ENCODE measurements at places on chromosomes 2 and 18.

DNA sequence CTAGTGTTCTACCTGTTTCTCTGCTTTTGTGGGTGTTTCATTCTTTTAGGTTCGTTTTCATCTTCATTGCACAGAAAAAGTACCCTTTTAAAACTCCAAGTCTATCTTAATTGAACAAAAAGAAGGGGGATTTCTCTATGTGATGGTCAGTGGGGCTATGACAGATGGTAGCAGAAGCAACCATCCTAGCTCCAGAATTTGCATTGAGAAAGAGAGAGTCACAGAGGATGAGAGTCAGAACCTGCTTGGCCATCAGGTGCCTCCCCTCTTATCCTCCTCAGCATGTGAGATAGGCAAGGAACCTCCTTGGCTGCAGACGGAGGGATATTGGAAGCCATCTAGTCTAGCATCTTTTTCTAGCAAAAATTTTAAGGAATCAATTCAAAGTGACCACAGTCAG lies 398.0 kb upstream of the DCC start:
- no peak for DNase-seq

DNA sequence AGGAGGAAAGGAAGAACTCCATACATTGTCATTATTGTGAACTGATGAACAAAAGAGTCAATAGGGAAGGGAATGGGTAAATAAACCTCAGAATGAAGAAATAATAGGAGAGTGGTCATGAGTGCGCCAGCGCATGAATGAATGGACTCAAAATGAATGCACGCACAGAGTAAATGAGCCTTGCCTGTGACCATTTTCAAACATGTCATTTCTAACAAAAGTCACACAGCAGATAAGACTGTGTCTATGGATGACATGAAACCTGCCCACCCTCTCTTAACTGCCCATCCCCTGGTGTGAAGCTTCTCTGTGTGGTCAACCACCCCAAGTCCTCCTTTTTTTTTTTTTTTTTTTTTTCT lies 121.1 kb upstream of the TEX51 start:
- DNase-seq, result no peak

DNA sequence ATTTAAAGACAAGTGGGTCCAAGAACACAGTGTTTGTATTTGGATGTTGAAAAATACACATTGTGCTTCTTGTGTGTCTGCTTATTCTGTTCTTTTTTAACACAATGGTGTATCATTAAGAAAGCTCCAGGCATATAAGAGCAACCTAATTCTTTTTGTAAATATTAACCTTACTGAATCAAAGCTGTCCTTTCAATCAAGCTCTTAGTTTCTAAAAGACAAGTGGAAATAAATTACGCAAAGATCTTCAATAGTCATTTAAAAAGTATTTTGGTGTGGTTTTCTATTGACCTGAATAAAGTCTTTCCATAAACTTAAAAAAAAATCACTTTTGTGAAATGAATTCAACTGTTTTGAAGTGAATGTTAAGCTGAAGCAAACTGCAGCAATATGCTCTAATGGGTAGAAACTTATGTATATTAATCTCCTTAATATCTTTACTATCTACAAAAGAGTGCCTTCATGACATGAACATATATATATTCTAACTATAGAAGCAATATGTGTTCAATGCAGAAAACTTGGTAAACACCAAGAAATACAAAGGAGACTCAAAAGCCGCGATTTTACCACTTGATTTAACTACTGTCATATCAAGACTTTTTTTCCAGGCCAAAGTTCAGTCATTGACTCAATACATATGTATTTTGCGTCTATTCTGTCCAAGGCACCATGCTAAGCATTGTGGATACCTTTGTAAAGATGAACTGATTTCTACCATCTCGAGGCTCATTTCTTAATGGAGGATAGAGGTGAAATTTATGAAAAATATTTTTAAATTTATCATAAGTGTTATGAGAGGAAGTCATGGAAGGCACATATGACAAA lies 97.7 kb downstream of the ARHGAP15 start:
- DNase-seq, result no peak

- no peak for DNase-seq
Observed at GRCh38 chr2:73033142-73033765, 38.3 kb downstream of the SFXN5 start.

GRCh38 chr2:26612034-26612433 lies 29.1 kb downstream of the CIB4 start:
- no peak for DNase-seq

GRCh38 chr2:23384551-23385343 lies at the start of gene KLHL29:
Gene KLHL29 (plus strand): TSS chr2:23385179. CDS start chr2:23562197, 177,018 bp downstream.
- peak; percentile 25 for DNase-seq

DNA sequence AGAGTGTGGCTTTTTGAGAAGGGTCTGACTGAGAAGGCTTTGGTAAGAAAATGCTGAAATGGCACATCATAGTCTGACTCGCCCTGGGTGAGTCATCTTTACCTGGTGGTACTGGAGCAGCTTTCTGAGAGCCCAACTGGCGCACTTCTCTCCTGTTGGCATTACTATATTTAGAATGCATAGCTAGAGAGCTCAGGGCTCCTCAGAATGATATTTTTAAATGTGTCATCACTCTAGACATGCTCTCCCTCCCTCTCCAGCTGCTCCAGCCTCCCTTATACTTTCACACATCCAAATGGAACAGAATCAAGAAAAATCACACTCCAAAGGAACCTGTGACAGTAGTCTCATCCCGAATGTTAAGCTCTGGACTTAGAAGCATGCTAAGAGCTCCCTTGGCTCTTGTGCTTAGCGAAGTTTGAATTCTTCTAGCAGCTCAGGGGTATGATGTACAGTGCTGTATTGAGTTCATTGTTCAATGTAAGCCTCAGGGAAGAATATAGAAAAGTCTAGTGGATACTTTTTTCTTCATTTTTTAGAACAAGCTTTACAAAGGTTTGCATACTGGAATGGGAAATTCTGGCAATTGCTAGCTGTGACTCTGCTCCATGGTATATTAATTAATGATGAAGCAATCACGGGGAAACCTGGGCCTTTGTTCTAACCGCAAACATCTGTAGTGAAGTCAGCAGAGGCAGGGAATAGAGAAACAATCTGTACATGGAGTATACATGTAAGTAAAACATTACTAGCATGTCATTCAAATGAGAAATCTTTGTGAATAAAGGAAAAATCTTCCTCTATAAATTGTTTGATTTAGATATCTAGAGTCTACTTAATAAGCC lies 751.2 kb upstream of the NRXN1 start:
- DNase-seq, result peak; percentile 45

- DNase-seq, result peak; percentile 55
Observed at GRCh38 chr18:57819671-57820460, 16.8 kb upstream of the ATP8B1 start.

GRCh38 chr2:3169106-3169870 lies 208.3 kb downstream of the EIPR1 start:
- DNase-seq, result no peak

GRCh38 chr2:86048888-86049287 lies 56.8 kb downstream of the POLR1A start:
- no peak for DNase-seq

DNA sequence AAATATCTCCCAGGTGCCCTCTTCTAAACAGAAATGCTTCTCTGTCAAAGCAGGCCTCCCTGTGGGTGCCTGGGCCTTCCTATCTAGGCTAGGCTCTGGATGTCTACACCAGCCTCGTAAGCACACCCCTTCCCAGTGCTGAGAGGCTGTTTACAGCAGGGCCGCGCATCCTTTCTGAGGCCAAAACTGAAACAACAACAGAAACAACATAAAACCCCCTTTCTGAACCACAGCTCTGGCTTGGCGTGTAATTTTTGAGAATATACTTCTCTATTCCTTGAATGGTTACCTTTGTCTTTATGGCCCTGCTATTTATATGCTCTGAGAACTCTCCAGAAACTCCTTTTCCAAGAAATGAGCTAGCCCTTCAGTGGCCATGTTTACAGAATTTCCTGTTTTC lies 118.4 kb downstream of the BCL2L11 start:
- DNase-seq, result no peak

DNA sequence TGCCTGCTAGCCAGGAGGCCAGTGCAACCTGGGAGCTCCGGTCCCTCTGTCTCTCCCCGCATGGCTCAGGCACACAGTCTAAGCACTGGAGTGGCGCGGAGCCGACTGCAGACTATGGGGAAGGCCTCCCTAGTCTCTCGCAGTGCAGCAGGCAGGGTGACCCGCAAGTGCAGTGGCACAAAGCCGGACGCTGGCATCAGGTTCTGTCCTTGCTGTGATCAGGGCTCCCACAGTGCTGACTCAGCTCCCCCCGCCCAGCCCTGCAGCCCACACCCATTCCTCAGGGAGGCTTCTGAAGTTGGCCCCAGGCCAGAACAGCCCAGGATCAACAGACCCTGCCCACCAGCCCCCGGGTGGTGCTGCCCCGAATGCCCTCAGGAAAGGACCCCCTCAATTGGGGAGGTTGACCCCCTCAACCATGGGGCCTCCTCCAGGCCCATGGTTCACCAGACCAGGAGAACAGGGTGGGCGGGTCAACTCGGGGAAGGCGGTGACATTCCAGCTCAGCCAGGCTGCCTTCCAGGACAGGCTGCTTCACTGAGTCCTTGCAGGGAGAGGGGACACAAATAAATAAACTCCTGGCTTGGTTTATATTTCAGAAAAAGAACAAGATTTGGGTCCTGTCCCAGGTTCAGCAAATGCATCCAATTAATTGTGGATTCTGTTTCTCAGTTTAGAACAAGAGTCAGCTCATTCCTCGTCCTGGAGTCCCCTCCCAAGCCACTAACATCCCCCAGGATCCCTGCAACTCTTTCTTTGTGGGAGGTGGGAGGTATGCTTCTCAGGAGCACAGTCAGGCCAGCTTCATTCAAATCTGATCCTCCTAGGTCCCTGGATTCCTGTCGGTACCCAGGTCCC lies 12.2 kb downstream of the BIN1 start:
- DNase-seq, result no peak

- DNase-seq, result peak; percentile 69
Observed at GRCh38 chr18:31658670-31659575, 25.5 kb downstream of the B4GALT6 start.

GRCh38 chr18:58645398-58645797 lies 16.5 kb upstream of the ALPK2 start:
- no peak for DNase-seq

GRCh38 chr2:160667811-160668210 lies 174.2 kb upstream of the RBMS1 start:
- no peak for DNase-seq

DNA sequence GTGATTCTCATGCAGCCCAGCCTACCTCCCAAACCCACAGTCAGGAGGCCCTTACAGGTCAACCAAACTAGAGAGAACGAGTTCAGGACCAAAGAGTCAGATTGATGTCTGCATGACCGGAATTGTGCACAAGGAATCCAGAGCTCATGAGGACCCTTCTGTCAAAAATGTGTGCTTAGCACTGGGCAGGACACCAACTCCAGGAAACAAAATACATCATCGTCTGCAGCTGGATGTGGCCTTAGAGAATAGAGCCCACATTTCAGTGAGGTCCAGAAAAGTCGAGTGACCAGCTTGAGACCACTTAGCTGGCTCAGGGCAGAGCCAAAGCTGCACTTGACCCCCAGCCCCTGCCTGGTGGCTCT lies 3.2 kb downstream of the TNS1 start:
- DNase-seq, result no peak

- no peak for DNase-seq
Observed at GRCh38 chr2:65789923-65790675, 357.7 kb upstream of the SPRED2 start.

DNA sequence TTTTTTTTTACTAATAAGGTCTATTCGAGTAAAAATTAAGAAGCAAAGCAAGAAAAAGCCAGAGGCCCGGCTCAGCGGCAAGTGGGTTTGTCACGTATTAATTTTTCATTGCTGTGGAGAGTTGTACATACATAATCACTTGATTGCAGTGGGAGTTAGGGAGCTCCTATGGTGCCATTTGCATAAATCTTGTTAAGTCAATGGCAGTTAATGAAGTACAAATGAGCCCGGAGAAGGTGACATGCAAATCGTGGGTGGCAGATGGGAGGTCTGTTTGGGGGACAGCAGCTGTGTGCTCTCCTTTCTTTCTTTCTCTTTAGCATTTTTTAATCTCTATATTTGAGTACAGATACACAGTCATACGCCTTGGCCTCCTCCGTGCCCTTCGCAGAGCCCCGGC lies 317.0 kb downstream of the AGAP1 start:
- no peak for DNase-seq

DNA sequence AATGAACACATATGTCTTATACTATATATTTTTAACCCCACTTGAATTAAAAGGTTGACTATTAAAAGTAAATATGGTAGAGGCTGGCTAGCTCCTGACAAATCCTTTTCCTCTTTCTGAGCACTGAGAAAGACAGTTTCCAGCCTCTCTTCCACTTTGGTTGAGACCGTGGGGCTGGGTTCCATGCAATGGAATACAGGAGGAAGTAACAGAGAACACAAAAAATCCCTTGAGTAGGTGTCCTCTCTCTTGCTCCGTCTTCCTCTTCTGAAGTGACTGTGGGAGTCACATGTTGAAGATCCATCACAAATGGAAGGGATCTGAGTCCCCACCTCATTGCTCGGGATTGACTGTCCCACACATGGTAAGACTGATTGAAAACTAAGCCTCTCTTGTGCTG lies 36.6 kb upstream of the SIGLEC15 start:
- DNase-seq, result no peak

DNA sequence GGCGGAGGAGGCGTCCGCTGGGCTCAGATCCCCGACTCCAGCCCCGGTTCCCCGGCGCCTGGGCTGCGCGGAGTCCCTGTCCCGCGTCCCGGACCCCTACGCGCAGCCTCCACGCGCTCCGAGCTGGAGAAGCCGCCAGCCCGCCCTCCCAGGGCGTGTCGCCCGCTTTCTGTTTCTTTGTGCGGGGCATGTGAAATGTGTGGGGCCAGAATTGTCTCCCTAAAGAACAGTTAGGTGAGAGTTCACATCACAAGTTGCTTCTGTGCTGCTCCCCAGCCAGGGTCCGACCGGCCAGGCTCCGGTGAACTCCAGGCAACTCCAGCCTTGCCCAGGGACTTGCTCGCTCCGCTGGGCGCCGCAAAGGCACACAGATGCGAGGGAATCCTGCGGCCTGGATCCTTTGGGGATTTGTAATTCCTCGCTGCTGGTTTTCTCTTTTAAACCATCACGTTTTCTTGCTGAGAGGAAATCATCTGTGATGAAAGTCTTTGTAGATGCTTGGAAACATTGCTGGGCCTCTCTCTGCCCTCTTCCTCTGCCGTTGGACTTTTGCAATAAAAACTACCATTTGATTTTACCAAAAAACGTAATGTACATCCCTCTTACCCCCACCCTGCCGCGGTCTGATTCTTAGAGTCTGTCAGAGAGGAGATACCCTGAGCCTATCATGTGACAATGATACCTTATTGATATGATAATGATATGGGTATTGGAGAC lies 631 bp downstream of the GYPC start:
- no peak for DNase-seq
